ENCODE measurements at places on chromosomes 7 and 10.

- DNase-seq = no peak
Measured at GRCh38 chr7:93894426-93894825, 3.9 kb upstream of the TFPI2 start.

GRCh38 chr7:120373174-120373573 lies 100.2 kb downstream of the KCND2 start:
- DNase-seq = no peak

- no peak for DNase-seq
Measured at GRCh38 chr10:108861181-108861754, 1062.0 kb downstream of the XPNPEP1 start.

GRCh38 chr7:103127006-103127405 lies 21.9 kb downstream of the NAPEPLD start:
- DNase-seq = no peak

GRCh38 chr10:87092861-87093631 lies 1.6 kb downstream of the GLUD1 start:
- DNase-seq = no peak

DNA sequence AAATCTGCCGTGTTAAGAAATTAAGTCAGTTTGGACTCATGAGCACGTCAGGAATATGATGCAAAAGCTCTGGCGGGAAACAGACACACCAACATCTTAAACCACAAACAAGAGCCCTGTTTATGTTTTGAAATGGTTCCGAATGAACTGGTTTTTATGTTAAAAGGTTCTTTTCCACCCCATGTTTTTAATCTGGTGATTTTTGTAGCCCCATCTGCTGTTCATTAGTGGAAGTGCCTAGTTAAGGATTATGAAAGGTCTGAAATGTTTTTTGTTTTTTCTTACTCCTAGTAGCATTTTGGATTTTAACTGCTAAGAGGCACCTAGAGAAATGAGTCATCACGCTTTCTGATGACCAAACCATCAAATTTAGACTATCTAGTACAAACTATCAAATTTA lies 404.1 kb upstream of the MKI67 start:
- DNase-seq = no peak

DNA sequence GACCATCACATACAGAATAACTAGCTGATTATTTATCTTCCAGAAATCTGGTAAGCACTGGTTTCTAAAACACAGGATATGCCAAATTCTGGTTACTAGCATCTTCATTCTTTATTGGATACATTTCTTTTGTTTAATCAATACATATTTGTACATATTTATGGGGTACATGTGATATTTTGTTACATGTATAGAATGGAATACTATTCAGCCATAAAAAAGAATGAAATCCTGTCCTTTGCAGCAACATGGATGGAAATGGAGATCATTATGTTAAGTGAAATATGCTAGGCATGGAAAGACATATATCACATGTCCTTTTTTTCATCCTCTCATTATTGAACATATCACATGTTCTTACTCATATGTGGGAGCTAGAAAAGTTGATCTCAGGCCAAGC lies 32.7 kb upstream of the PURB start:
- no peak for DNase-seq

GRCh38 chr7:133742709-133743538 lies 384.2 kb upstream of the LRGUK start:
- DNase-seq = no peak

- no peak for DNase-seq
Measured at GRCh38 chr10:80443531-80443974, 10.6 kb upstream of the TSPAN14 start.

- DNase-seq = no peak
Measured at GRCh38 chr10:18414061-18414460, 237.3 kb downstream of the NSUN6 start.

GRCh38 chr10:71347587-71348395 lies 28.7 kb downstream of the SLC29A3 start:
- DNase-seq = no peak

GRCh38 chr7:93378131-93378760 lies 146.1 kb downstream of the VPS50 start:
- no peak for DNase-seq

- no peak for DNase-seq
Measured at GRCh38 chr7:22269963-22270362, 87.0 kb downstream of the RAPGEF5 start.

GRCh38 chr7:157594306-157594705 lies 257.5 kb downstream of the DNAJB6 start:
- no peak for DNase-seq

GRCh38 chr7:50504646-50505546 lies 54.7 kb upstream of the FIGNL1 start:
- DNase-seq = no peak

DNA sequence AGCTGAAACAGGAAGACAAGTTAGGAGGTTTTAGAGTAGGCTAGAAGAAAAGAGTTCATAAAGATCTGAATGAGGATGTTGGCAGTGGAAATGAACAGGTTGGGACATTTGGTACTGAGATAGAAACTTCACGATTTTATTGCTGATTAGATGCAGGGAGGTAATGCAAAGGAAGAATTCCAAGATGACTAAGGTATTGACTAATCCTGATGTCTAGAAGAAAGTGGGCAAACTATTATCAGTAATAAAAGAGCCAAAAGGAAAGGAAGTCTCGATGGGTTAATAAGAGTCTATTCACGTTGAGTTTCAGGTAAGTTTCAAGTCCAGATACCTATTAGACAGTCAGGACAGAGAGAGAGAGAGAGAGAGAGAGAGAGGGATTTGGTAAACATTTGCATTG lies 631.3 kb upstream of the LRRTM3 start:
- no peak for DNase-seq

GRCh38 chr10:7551950-7552716 lies 114.6 kb downstream of the ITIH5 start:
- peak; percentile 10 for DNase-seq

DNA sequence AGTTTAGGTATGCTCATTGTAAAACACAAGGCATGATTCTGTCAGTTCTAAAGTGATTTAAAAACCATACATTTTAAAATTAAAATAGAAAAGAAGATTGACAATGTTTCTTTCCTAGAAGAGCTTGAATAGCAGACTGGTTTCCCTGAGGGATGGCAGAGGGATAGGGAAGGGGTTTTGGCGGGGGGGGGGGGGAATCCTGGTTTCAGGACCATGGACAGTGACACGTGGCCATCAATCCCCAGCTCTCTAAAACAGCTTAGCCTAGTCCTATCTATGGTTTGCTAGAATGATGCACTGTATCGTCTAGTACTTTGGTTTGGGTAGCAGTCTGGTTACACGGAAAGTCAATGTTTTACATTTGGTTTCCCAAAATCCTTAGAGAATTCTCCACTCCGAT lies 88.7 kb downstream of the PHYHIPL start:
- DNase-seq = no peak

DNA sequence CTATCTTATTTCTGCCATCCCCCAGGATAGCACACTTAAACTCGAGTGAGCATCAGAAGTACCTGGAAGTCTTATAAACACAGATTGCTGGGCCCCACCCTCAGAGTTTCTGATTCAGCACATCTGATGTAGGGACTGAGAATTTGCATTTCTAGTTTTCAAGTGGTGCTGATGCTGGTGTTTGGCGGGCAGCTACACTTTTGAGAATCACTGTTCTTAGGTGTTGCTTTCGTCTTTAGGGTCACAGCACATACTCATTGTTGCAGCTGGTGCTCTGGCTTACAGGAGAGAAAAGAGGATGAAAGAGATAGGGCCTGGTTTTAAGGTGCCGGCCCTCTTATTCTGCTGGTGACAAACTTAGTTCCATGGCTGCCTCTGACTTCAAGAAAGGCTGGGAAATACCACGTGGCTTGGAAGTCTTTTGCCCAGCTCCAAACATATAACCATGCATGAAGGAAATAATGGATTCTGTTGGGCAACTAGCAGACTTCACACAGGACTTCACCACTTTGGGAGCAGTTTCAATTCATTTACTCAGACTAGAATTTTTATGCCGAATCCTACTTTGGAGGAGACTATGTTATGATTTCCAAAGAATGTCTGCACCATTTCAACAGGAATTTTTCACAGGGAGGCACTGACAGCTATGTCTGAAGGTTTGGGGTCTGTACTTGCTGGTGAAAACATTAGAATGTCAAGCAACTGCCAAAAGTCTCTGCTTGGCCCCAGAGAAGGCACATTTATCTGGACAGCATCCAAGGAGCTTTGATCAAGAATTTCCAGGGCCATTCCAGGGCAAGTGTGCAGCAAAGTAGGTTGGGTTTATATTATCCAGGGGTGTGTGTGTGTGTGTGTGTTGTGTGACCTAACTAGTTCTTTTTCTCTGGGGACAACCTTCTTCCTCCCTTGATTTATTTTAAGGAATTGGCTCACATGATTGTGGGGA lies 6.9 kb upstream of the MINDY4 start:
- DNase-seq = no peak

- no peak for DNase-seq
Measured at GRCh38 chr7:3165681-3166580, 122.3 kb upstream of the CARD11 start.

DNA sequence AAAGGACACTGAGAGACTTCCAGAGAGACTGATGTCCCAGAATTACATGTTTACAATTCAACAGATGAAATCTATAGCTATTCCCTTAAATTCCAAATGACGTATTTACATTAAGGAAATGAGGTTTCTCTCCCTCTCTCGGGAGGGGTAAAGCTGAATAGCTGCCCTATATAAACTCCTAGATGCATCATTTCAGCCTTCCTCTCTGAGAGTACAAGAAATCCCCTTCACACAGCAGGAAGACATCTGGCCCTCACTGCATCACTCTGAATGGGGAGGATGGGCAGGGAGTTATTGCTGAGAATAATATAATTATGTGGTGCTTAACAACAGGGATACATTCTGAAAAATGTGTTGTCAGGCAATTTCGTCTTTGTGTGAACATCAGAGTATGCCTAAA lies 11.0 kb downstream of the POT1 start:
- no peak for DNase-seq

- no peak for DNase-seq
Measured at GRCh38 chr7:19375976-19376375, 230.8 kb upstream of the FERD3L start.

DNA sequence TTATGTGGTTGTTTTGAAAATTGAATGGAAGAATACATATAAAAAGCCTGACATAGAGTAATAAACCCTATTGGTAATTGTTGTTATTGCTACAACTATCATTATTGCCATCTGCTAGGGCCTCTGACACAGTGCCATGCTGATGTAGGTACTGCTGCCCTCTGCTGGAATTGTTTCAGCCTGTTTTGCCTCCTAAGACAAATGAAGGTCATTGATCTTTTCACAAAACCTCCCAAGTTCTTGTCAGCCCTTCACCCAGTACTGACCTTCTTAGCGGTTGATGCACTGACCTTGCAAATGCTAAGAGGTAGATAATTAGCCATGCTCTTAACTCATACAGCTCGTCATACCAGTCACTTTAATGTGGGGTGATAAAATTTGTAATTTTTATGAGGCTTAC lies 975.2 kb downstream of the SORCS1 start:
- no peak for DNase-seq

DNA sequence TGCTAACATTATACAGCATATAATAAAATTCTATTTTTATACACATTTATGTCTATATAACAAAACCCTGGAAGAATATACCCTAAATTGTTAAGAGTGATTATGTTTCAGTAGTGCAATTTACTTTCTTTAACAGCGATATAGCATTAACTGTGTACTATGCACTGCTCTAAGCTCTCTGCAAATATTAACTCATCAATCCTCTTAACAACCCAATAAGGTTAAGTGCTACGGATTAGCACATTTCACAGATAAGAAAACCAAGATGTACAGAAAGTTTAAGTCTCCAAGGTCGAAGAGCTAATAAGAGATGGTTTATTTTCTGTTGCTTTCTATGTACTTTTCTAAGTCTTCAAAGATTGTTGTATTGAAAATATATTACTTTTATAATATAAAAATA lies 95.8 kb downstream of the SEMA3C start:
- no peak for DNase-seq

GRCh38 chr10:819326-819725 lies 112.2 kb downstream of the LARP4B start:
- no peak for DNase-seq

DNA sequence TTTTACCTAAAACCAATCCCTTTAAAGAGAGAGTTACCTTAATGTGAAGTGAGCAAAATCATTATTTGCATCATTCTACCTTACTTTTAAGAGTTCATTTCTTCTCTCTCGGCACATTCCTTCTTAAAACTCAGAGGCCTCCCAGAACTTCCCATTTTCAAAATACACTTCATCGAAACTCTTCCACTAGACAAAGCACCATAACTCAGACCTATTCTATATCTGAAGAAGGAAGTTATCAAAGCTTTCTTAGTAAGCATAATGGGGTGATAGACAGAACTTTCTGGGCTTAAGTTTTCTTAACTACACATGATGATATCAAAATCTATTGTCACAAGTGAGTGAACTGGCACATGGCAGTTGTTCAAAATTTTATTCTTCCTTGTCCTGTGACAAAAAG lies 24.6 kb upstream of the GNAT3 start:
- no peak for DNase-seq

DNA sequence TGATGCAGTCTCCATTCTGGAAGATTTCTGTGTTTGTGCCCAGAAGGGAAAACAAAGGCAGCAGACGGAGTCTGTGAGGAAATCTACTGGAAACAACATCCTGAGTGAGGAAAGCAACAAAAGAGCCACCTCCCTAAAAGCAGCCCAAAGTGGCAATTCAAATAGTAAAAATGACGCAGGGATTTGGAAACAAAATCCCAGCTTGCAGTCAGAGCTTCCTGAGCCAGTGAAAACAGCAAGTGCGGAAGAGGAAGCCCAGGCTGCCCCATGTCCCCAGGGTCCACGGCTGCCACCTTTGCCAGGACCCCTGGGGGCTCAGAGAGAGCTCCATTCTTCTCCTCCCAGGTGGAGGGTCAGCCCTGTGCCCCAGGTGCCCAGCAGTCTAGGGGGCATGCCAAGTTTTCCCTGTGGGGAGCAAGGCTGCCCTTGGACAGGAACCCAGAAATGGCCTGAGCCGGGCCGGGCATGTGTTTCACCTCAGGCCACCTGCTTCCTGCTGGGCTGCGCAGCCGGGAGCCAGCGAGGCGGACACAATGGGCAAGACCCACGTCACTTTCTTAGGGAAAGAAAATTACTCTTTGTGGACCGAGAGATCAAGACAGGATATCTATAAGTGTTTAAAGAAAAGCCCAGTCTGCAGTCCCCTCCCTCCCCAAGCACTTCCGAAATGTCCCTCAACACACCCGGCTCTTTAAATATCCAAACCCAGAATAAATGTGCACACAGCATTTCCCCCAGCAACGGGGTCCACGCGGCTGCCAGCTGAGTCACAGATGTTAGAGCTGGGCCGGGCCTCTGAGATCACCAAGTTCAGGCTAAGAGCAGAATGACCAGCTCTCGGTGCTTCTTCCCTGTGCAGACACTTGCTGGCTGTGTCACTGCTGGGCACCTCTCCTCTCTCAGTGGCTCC lies 231.1 kb downstream of the ARHGAP12 start:
- DNase-seq = peak; percentile 55

DNA sequence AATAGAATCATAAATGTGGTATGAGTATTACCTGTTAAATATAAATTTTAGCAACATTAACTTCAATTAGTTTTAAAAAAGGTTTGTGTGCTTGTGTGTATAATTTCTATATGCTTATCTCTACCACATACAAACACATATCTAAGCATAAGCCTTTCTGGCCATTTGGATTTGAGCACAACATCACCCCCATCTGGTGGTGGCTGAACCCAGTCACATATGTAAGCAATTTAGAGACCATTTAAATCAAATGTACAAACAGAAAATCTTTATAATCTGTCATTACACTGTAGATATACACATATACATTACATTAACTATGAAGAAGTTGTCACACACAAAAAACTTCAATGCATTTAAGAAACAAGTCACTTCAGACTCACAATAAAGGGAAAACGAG lies 31.7 kb downstream of the GPR22 start:
- DNase-seq = no peak

- DNase-seq = no peak
Measured at GRCh38 chr7:20519645-20520044, 95.8 kb upstream of the ABCB5 start.

- DNase-seq = no peak
Measured at GRCh38 chr7:121157341-121157751, 168.8 kb downstream of the CPED1 start.

All from NCI-H1092 (cell line).